ENCODE measurements at places on chromosomes 1 and 21. TPM values are rescaled to one million over a fixed set of nuclear protein-coding genes. Genes with fewer than 3 reads are reported as not detected.

GRCh38 chr21:34790834-34791233 lies 122.0 kb downstream of the CLIC6 start:
- DNase-seq: no peak

DNA sequence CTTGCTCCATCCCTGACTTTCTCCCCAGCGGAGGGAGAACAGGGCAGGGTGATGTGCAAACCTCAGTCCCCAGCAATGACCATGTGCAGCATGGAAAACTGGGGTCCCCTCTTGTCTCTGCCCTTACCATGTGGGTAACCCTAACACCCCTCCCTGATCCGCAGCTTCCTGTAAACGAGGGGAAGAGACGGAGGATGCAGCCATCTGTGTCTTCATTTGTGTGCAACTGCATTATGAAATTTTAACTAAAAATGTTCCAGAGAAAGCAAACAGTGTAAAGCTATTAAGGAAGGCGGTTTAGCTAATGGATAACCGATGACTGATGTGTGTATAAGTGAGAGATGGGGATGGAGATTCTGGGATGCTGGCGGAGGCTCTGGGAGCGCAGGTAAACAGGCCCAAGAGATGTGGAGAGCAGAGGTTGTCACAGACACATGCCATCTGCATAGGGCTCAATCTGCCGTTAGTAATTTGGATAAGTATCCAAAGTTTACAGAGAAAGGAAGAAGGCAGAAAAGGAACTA lies 206.6 kb downstream of the DSCAM start:
- DNase-seq: no peak

- no peak for DNase-seq
Observed at GRCh38 chr1:48610628-48611542, 138.9 kb upstream of the SPATA6 start.

DNA sequence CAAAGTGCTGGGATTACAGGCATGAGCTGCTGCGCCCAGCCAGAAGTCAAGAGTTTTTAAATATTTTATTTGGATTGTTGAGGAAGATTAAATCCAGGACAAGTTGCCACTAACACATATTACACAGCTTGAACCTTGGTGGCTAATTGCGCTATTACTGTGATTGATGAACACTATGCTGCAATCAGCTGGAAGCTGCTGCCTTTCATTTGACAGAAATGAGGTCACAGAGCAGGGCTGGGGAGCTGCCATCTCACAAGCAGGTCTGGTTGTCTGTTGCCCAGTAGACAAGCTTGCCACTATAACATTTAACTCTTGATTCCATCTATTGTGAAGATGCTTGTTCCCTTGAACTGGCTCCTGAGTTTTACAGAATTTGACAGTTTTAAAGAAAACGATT lies 37.4 kb upstream of the NRDC start:
- no peak for DNase-seq

DNA sequence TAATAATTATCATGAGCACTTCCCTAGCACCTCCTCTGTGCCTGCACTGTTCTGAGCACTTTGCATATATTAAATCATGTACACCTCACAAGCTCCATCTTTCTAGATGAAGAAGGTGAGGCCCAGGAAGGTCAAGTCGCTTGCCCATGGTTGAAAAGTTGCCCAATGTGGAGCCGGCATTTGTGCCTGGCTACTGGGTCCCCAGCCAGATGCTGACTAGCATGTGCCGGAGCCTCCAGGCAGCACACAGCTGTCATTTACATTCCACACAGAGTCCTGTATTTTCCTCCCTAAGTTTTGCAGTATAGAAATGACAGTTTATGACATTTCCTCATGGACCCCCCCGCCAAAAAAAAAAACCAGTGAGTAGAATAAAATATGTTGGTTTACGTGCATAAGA lies 94.3 kb downstream of the BCAR3 start:
- peak; percentile 45 for DNase-seq

TNN gene
- 0.61 TPM for total RNA-seq

GRCh38 chr1:221408117-221408803 lies 333.6 kb downstream of the DUSP10 start:
- no peak for DNase-seq

GRCh38 chr1:234902774-234903547 lies 225.7 kb downstream of the TOMM20 start:
- no peak for DNase-seq

DNA sequence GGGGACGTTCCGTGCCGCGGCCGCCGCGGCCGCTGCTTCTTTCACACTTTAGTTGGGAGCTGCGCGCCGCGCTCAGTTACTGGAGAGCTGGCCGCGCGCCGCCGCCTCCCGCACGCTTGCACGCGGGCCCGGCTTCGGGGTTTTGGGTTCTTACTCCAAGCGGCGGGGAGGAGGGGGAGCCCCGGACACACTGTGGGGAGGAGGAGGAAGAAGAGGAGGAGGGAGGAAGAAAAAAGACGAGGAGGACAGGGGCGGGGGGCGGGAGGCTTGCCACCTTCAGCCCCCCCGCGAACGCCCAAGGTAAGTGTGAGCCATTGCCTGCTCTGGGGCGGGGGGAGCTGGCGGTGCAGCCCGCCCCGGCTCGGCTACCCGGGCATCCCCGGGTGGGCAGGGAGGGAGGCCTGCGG lies 243 bp downstream of the C1orf21 start:
- no peak for DNase-seq

BGLAP gene
- not detected for total RNA-seq

DDAH1 gene
- 15.4 TPM for total RNA-seq

LRRC53 gene
- total RNA-seq: not detected

- no peak for DNase-seq
Observed at GRCh38 chr1:46434358-46434757, 40.2 kb downstream of the FAAH start.

OR10J1 gene
- total RNA-seq: not detected

DNA sequence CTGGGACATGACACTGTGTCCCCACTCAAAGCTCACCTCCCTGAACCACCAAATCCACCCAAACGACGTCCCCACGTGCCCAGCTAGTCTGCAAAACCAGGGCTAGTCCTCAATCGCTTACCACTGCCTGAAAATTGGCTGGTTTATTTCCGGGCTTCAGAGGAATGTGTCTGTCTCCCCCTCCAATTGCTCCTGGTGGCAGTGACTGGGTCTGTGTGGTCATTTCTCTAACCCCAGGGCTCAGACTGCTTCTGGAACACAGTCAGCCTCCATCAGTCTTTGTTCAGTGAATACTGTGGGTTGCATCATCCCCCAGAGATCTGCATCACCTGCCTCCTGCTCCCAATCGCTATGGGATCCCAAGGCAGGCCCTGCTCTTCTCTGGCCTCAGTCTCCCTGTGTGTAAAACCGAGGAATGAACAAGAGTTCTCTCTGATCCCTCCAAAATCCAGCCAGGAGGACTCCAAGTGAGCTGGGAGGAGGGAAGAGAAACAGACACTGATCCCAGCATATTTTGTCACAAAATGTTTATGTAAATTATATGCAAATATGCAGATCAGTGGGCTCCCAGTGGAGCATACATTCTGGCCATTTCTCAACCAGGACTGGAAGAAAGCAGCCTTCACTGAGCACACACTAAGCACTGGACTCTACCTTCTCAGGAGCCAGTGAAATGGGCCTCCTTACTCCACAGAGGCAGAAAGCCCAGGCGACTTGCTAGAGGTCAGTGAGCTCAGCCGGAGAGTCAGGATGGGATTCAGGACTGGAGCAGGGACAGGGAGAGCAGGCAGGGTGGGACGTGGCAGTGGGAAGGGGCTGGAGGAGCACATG lies 20.9 kb downstream of the SDC3 start:
- DNase-seq: no peak

GRCh38 chr1:6024376-6024775 lies 21.3 kb upstream of the KCNAB2 start:
- DNase-seq: no peak

GRCh38 chr1:117671781-117672501 lies 66.1 kb downstream of the TENT5C start:
- no peak for DNase-seq

KRTAP19-6 gene
- not detected for total RNA-seq

TTC22 gene
- not detected for total RNA-seq

Data from mesenteric fat pad (tissue), 1 donor.